SW480 (cell line): ENCODE measurements at places on chromosomes 3 and 15.

- DNase-seq: no peak
Observed at GRCh38 chr3:107285197-107285596, 92.0 kb upstream of the CCDC54 start.

- no peak for DNase-seq
Observed at GRCh38 chr3:137524751-137525150, 239.4 kb upstream of the SOX14 start.

GRCh38 chr3:45204136-45204535 is 22.0 kb downstream of the TMEM158 start:
- DNase-seq: no peak

DNA sequence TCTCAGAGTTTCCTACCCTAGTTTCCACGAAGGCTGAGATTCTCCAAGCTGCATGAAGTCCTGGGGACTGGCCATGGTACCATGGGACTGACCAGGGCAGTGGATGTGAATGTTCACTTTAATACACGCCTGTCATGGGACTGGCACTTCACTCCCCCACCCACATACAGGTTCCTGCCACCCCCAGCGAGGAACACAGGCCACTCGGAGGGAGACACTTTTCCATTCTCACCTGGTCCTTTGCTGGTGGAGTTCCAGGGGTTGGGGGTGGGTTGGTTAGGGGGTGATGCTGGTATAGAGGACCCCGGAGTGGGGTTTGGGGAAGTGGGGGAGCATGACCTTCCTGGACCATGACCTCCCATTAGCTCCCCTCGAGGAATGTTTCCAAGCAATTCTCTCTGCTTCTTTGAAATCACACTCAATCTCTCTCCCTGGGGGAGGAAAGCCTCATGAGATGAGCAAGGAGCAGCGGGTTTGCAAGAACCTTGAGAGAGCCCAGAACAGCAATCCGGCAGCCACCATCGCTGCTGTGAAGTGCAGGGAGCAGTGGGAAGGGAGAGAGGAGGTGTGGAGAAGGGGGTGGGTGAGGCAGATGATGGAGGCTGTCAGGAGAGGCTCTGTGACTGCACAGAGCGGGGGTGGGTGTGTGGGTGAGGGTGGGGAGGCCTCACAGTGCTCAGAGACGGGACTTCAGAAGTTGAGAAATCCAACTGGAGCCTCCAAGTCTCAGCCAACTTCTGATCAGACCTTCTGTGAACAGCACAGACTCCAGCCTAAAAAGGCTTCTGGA is 69.7 kb downstream of the ADCY5 start:
- DNase-seq: no peak

DNA sequence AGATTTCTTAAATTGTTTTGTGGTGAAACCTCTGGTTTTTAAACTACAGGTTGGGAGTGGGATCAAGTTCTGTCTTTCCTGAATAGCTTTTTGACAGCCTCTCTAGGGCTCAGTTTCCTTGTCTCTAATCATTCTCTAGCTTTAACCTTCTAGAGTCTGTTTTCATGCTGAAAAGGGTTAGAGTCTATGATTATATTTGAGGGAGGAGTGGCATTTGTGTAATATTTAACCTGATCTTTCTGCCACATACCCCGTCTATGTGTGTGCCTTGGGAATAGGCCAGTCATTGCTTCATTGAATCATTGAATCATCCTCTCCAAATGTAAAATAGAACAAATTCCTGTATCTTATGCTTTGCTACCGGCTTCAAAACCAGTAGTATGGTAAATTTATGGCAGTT is 204.9 kb downstream of the KLHL25 start:
- no peak for DNase-seq

- no peak for DNase-seq
Observed at GRCh38 chr3:113055201-113055600, 64.4 kb downstream of the GTPBP8 start.

DNA sequence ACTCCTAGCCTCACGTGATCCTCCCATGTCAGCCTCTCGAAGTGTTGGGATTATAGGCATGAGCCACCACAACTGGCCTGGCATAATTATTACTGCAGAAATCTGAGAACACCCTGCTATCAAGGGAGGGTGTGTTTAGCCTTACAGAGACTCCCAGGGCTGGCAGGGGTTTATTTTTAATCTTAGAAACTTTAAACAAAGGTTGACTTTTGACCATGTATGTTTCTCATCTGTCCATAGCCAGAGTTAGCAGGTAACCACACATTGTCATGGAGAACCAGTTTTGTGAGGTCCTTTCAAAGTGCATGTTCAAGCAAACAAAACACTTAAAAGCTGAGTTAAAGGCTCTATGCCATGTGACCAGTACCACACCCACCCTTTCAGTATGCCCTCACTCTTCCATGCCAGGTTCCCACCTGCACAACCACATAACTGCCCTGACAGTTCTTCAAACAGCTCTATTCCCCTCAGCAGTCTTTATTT is 11.1 kb downstream of the SIAH2 start:
- DNase-seq: peak; percentile 17

DNA sequence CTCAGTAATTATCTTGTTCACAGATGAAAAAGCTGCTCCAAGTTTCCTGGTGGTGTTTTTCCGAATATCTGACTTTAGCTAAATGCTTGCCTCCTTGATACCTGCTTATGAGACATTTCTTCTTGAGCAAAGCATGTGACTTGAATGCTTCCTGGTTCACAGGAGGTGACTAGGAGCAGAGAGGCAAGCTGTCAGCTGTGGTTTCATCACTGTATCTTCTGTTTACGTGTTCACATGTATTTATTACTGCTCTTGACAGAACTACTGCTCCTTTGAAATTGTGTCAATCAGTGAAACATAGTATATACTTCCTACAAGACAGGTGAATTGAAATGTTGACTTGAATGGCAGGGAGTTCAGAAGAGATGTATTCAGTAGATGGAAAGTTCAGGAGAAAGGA is 8.9 kb upstream of the SPPL2A start:
- peak; percentile 7 for DNase-seq

DNA sequence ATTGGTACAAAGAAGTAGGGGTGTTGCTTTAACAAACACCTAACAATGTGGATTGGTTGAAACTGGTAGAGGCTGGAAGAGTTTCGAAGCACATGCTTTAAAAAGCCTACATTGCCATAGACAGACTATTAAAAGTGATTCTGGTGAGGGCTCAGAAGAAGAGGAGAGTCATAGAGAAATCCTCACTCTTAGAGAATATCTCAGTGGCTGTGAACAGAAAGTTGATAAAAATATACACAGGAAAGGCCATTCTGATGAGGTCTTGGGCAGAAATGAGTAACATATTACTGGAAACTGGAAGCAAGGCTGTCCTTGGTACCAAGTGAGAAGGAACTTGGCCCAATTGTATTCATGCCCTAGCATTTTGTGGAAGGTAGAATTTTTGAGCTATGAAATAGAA is 173.7 kb upstream of the CRBN start:
- DNase-seq: no peak

DNA sequence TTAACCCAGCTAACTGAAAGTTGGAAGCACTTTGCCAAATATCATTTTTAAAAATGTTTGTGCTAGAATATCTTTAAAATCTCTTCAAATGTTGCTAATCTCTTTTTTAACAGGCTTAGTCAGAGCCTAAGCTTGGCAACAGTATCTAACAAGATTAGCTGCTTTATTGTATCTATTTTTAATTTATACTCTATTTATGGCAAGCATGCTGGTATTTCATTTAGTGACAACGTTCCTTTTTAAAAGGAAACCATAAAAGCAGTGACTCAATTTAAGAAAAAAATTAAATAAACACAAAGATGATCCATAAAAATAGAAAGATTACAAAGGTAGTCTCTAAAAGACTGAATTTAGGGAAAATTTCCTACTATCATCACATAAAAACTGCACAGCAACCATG is 40.5 kb downstream of the SLC12A6 start:
- no peak for DNase-seq

DNA sequence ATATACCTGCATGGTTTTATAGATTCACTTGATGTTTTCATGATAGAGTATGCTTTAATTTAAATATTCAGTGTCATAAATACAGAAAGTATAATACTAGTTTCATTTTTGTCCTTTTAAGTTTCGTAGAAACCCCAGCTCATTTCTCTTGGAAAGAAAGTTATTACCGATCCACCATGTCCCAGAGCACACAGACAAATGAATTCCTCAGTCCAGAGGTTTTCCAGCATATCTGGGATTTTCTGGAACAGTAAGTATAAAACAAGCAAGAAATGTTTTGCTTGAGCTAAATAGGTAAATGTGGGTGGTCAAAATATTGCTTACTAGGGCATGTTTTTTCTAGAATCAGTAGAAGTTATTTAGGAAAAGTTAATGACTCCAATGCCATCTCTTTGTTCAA is 106.4 kb downstream of the TP63 start:
- DNase-seq: no peak

DNA sequence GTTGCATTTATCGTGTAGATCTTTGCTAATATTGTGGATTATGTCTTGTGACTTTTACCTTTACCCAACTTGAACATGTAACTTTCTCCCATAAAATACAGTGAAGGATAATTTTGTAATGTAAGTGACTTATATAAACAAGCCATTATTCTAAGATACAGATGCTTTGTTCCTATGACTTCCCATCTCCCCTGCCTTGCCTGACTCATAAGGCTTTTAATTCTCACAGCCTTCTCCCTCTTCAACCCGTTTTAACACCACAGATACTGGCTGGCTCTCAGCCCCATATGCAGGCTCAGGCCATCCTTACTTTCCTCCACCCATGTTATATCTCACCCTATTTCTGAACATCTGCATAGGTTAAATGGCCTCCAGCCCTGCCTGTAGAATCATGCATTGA is 4.1 kb downstream of the CCNDBP1 start:
- no peak for DNase-seq

- no peak for DNase-seq
Observed at GRCh38 chr3:175741951-175742350, 882.8 kb downstream of the NAALADL2 start.

DNA sequence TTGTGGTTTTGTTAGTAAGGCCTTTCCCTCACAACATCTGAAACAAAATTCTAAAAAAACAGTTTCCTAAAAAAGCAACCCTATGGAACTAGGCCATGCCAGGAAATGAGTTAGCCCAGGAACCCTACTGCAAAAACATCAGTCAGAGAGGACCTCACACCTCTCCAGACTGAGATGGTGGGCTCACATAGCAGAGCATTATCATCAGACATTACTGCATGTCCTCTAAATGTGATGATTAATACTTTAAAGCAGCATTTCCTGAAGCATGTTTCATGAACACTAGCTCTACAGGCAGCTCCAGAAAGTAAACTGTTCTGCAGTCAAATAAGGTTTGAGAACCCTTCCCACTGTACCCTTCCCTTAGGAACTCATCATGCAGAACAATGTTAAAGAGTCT is 232.3 kb upstream of the MRPL3 start:
- no peak for DNase-seq

- DNase-seq: no peak
Observed at GRCh38 chr3:25532431-25533162, 104.5 kb downstream of the RARB start.

DNA sequence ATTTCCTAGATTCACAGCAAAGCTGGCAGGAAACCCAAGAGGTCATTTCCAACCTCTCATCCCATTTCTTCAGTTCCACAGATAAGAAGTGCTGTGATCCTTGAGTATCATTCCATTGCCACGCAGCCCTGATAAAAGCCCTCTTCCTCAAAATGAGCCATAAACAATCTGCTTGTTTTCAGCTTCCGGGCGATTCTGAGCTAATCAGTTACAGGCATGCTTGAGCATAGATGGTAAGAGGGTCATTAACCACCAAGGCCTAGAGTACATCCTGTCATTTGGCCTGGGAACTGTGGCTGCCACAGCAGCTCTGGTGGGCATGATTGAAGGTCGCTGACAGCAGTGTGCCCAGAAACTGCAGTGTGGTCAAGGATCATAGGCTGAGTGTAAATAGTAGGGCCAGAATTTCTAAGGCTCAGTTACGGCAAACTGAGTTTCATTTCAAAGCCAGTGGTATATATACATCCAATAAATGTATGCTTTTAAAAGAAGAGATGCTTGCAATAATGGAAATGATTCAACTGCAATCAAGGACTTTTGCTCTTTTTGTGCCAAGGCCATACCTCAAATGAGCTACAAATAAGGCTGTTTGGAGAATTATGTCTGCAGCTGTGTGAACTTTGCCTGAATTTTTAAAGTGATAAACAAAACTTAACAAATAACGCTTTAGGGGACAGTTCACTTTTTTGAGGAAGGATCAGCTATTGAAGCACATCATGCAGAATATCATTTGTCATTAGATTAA is 47.3 kb downstream of the P3H2 start:
- peak; percentile 27 for DNase-seq

DNA sequence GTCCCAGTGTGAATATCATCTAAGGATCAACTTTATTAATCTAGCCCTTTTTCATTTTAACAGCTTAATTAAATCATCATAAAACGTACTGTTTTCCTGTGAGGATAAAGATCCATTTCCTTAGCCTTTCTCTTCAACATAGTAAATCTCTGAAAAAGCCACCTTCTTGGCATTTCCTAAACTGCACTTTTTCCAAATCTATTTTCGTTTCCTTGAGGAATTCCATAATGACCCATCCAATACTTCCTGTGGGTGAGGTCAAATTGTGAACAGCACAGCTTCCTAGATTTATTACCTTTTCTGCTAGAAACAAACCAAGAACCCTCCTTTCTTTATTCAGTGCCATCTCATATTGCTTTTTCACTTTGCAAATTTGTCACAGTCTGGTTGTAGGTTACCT is 129.4 kb upstream of the CNTN4 start:
- DNase-seq: no peak
